ENCODE measurements at places on chromosomes 7 and 10. TPM values are rescaled to one million over a fixed set of nuclear protein-coding genes. Genes with fewer than 3 reads are reported as not detected.

- peak; percentile 74 for DNase-seq
These were observed 59.6 kb upstream of the CAPZA2 start for GRCh38 chr7:116802746-116803152.

DNA sequence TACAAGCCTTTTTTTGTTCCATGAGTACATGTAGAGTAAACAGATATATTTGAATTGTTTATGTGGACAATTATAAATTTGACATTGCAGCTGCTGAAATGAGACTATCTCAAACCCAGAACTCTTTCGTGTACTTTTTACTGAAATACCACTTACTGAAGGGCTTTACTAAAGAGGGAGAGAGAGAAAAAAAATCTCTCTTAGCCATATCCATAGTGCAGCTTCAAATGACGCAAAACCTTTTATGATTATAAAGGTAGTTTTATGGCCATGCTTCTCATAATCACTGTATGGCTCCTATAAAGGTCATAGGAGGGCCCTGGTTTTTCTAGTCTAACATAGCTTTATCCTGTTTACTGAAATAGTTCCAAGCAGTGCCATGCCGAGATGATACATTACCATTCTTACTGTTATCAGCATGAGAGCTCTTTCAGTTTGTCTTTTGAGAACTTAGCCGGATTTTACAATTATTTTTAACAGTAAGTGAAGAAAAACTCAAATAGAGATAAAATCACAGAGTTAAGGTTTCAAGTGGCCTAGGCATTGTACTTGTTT, 35.1 kb downstream of the KCND2 start:
- DNase-seq: no peak

Gene PARG
- total RNA-seq: 21.7 TPM

DNA sequence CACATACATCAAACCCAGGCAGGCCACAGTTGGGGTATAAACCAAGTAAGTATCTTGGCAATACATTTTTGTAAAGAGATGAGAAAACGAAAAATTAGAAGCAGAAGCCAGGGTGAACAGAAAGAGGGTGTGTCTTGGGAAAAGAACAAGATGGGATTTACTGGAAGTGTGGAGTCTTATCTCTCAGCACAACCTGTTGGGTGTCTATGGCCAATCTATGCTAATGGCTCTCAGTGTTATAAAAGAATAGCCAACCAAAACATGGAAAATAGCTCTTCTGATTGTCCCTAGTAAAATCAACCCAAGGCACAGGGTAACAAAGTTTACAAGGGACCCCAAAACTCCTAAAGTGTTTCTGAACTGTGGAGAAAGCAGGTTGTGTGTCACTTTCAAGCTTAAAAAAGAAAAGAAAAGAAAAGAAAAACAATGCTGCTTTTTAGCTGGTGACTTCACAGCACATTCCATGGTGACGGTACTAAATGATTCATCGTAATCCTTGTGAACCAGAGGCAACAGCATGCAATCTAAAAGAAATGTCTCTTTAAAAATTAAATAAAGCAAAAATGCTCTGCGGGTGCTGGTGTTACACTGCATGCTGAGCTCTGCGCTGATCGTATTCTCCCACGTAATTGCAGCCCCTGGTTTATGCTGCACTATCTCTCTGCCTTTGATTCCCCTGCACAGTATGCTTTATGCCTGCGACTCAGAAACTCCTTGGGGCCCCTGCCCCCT, 100.8 kb downstream of the C10orf90 start:
- DNase-seq: no peak

DNA sequence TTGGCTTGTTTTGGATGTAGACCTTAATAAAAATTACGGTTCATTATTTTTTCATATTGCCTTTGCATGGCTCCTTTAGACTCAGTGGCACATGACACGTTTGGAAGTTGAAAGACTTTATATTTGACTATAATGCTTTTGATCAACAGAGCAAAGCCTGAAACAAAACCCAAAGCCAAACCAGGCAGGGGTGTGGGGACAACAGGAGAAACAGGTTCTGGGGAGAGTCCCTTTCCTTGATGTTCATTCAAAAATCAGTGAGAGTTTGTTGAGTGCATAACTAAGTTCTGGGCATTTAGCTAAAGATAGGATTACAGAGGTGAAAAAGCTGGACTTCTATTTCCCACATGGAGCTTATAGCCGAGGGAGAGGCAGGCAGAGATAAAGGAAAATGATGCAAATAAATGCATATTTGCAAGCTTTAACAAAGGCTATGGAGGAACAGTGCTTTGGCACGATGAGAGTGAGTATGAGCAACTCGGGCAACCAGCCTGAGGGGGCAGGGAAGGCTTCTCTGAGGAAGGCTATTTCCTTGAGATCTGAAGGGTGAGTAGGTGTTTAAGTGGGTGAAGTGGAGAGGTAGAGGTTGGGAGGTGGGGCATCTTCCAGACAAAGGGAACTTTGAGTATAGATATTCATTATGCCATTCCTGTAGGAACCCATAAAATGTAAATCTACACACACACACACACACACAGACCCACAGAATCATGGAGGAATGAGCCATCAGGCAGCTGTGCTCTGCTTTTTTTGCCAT, 34.5 kb upstream of the PDZD8 start:
- no peak for DNase-seq

DNA sequence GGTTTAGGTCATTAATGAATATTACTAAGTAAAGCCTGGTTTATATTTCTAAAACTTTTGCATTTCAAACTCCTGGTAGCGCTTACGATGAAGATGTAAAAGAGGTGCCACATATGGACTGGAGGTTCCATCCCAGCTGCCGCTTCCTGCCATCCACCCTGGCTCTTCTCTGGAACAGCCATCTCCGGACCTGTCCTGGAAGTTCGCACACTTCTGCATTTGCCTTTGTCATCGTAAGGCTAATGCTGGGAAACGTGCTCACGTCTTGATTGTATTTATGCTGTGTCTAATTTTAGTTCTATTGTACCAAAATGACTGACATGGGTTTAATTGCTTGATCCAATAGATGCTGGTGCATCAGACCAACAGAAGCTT, 103.1 kb downstream of the HIPK2 start:
- no peak for DNase-seq

Gene NAT16
- total RNA-seq: not detected

- DNase-seq: no peak
These were observed 17.7 kb upstream of the IFIT1B start for GRCh38 chr10:89360157-89360556.

- DNase-seq: no peak
These were observed 23.6 kb upstream of the LYZL1 start for GRCh38 chr10:29265210-29265768.

DNA sequence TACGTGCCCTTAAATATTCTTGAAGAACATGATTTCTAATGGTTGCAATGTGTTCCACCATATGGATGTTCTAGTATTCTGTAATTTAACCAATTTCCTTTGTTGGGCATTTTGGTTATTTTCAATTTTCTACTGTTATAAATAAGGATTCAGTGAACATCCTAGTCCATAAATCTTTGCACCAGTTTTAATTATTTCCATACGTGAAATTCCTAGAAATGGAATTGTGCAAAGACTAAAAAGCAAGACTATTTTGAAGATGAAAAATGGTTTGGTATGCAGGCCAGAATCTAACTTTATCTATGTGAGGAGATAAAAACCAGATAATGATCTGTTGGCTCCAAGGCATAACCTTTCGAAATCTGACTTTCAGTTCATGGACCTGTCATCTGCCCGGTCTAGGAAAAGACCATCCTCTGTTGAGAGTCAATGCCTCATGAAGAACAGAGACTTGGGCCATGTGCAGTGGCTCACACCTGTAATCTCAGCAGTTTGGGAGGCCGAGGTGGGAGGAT, 633.2 kb upstream of the NRP1 start:
- DNase-seq: no peak

Gene PILRA
- total RNA-seq: 3.3 TPM

- DNase-seq: no peak
These were observed 27.2 kb downstream of the CCM2 start for GRCh38 chr7:45026984-45027773.

- DNase-seq: no peak
These were observed 9.8 kb downstream of the PTPRZ1 start for GRCh38 chr7:121882731-121883130.

GRCh38 chr10:109866995-109867635, 56.2 kb downstream of the XPNPEP1 start:
- DNase-seq: no peak

DNA sequence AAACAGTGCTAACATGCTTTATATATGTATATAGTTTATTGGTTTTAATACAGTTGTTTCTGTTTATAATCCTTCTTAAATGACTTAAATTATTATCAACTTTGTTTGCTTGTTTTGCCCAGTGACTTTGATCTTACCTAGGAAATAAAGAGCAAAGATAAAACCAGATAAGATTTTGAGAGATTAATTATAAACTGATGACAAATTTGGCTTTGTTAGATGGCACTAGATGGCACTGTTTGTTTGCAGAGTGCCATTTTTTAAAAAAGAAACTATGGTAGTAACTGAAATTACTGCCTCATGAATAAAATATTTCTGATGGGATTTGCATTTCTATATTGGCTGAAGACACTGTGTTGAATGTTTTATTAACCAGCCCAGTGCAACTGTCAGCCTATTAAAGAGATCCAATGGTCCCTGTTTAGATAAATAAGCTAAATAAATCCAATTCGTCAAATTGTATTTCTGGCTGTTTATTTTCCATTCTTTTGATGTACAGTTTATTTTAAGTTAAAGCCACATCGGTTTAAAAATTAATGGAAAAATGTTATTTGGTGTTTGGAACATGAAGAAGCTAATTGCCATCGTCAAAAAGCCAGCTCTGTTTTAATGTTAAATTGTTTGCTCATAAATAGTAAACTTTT, 28.7 kb downstream of the VTI1A start:
- DNase-seq: no peak

DNA sequence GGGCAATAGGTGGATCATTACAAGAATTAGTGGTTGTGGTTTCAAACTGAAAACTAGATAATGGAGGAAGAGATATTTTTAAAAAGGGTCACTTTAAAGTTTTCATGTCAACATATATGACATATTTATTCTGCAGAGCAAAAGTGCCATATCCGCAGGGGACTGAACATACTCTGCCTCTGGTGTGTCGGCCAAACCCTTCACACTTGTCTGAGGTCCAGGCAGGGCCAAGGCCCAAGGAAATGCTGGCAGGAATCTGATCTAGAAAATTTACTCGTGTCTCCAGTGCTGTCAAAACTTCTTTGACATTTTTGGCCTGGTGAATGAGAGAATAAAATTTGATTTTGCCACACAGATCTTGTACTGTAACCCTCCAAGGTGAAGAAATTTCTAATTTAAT, 562.3 kb downstream of the CCSER2 start:
- DNase-seq: peak; percentile 14
